Foreskin keratinocyte (primary cell): ENCODE measurements at places on chromosomes 11 and 22. TPM values are rescaled to one million over a fixed set of nuclear protein-coding genes. Genes with fewer than 3 reads are reported as not detected.

The VSIG2 gene
- total RNA-seq, result not detected in 2 replicates

The PYGM gene
- 0.07 TPM in 2 replicates for total RNA-seq

The DRICH1 gene
- total RNA-seq, result 0.11 TPM in 1 of 2 replicates, not detected in the other

The SYT13 gene
- not detected in 2 replicates for total RNA-seq

The MS4A2 gene
- not detected in 2 replicates for total RNA-seq

The GAL gene
- 1.3 and 1.6 TPM in 2 replicates for total RNA-seq

The CRYAB gene
- 0.85 and 2.0 TPM in 2 replicates for total RNA-seq

The IRAG1 gene
- total RNA-seq, result 0.03 and 0.14 TPM in 2 replicates

DNA sequence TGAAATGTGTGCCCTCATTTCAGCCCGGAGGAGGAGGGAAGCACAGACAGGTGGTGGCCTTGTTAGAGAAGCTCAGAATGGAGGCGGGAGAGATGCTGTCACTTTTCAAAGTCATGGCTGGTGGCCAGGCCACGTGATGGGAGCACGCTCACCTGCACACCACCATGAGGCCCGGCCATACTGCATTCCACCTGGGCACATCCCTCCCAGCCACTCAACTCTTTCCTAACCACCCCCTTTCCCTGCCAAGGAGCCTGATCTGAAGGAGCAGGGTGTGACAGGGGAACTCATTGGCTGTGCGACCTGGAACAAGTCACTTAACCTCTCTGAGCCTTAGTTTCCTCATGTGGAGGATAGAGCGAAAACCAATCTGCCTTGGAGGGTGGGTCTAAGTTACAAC, 364.5 kb downstream of the CTTN start:
- no peak for DNase-seq

GRCh38 chr11:46855167-46855566, 9.1 kb upstream of the CKAP5 start:
- no peak for DNase-seq

DNA sequence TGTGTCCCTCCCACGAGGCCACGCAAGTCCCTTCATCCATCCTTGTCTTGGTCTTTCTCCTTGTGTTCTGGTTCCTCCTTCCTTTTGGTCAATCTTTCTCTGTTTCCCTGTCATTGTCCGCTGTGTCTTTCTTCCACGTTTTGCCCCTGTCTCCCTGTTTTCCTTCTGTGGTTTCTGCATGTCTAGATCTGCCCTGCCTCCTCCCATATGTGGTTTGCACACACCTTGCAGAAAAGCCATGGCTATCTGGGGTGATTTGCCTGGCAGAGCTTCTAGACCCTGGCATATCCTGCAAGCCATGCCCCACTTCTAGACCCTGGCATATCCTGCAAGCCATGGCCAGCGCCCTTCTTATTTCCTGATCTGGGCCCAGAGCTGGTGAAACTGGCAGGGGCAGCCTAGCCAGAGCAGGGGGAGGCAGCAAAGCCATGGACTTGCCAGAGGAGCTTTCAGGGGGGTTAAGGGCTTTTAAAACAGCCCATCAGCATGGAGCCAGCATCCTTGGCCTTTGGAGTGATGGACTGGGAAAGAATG, 131.6 kb upstream of the NECTIN1 start:
- no peak for DNase-seq

DNA sequence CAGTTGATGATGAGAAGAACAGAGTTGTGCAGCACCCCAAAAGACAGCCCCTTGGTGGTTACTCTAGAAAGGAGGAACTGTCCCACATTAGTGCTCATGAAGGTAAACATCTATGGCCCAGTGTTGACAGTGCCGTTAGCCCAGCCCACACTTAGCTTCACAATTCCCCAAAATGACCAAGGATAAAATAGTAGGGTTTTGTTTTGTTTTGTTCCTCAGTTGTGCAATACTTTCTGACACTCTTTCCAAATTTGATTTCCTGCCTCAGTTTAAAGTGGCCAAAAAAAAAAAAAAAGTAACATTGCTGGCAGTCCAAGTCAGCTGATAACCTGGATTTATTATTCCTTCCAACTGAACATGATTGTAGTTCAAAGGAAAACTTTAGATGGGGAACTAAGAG, 269.4 kb downstream of the TMEM135 start:
- no peak for DNase-seq

- DNase-seq, result no peak
These were observed at the start of gene CD81 for GRCh38 chr11:2376751-2377451. Gene CD81 (plus strand): TSS chr11:2377310. CDS start chr11:2377550, 240 bp downstream.

GRCh38 chr11:13288375-13289029, 10.9 kb downstream of the BMAL1 start:
- DNase-seq, result no peak

DNA sequence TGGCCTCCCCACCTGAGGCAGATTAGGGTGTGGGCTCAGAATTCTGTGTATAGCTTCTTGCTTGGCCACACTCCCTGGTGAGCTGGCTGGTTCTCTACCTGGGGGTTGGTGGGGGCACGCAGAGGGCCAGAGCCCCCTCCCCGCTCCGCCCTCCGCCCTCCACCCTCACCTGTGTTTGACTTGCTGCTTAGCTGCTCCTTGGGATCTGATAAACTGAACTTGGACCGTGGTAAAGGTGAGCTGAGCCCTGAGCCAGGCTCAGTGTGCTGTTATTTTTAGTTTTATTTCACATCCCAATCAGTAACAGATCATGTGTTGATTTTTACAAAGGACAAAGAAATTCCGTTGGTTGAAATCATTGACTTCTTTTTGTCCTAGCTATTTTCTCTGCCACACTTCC, 2.0 kb downstream of the OVOL1 start:
- no peak for DNase-seq

GRCh38 chr11:64409707-64410403, 50.9 kb downstream of the RPS6KA4 start:
- no peak for DNase-seq

- DNase-seq, result no peak
These were observed 41.4 kb upstream of the SYN3 start for GRCh38 chr22:33099593-33099992.
